Esophagus muscularis mucosa (tissue), 4 donors: ENCODE measurements at places on chromosomes 13 and 19. TPM values are rescaled to one million over a fixed set of nuclear protein-coding genes. Genes with fewer than 3 reads are reported as not detected.
A peak's percentile ranks its signal among the peaks of the same experiment; 100 is the strongest.

- no peaks in the 10 kb centered on the region for H3K4me1 ChIP-seq
- no peak for DNase-seq
Measured at GRCh38 chr13:64377606-64378005, 2852.5 kb downstream of the PCDH9 start.

DNA sequence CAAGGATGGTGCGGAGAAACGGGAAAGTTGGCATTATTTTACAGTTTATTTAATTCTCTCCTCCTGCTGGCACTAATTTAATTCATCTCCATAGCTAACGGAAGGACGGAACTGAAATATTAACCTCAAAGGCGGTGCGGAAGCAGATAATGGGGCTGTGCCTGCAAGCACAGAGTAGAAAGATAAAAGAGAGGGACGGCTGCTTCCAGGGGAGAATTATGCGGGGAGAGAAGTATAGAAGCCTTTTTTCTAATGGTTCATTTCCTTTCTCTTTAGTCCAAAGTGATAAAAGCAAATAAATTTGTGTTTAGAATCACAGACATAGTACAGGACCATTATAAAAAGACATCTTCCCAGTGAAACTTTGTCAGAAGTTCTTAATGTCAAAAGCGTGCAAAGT, 34.5 kb upstream of the UQCRFS1 start:
- peaks cover 20% of the 10 kb centered on the region for H3K4me1 ChIP-seq
- no peak for DNase-seq
- H3K36me3 ChIP-seq, result no peaks in the 10 kb centered on the region
- no peak overlapping the region for H3K27ac ChIP-seq
- H3K4me3 ChIP-seq, result no peak overlapping the region

DNA sequence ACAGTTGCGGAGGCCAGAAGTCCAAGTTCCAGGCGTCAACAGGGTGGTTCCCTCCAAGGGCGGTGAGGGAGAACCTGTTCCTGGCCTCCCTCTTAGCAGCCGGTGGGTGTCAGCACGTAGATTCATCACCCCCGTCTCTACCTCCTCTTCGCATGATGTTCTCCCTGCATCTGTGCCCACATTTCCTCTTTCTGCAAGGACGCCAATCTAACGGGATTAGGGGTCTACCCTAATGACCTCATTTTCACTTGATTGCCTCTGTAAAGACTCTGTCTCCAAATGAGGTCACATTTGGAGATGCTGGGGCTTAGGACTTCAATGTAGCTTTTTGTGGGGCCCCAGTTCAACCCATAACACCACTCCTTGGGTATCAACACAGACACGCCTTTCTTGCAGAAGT, 38.5 kb downstream of the DPF1 start:
- H3K4me3 ChIP-seq, result no peak overlapping the region
- no peaks in the 10 kb centered on the region for H3K27me3 ChIP-seq
- H3K36me3 ChIP-seq, result no peaks in the 10 kb centered on the region
- peaks cover 18% of the 10 kb centered on the region for H3K4me1 ChIP-seq
- H3K27ac ChIP-seq, result no peak overlapping the region
- DNase-seq, result no peak

DNA sequence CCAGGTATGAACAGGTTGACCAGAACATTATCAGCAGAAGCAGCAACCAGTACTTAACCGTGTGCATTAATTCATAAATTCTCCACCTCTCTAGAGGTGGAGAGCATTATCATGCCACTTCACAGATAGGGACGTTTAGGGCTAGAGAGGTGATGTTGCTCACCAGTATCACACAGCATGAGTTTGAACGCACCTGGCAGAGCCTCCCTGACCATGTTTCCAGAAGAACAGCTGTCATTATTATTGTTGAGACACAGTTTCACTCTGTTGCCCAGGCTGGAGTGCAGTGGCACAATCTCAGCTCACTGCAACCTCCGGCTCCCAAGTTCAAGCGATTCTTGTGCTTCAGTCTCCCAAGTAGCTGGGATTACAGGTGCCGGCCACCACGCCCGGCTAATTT, 6.8 kb downstream of the KANK2 start:
- H3K36me3 ChIP-seq, result peaks cover 82% of the 10 kb centered on the region
- DNase-seq, result no peak
- peak overlapping the region; percentile 95 for H3K27ac ChIP-seq
- peak overlapping the region; percentile 66 for H3K4me3 ChIP-seq
- no peaks in the 10 kb centered on the region for H3K27me3 ChIP-seq

GRCh38 chr13:51980908-51981307, 30.3 kb downstream of the ATP7B start:
- peaks cover 7% of the 10 kb centered on the region for H3K4me1 ChIP-seq
- no peaks in the 10 kb centered on the region for H3K36me3 ChIP-seq
- H3K4me3 ChIP-seq, result no peak overlapping the region

DNA sequence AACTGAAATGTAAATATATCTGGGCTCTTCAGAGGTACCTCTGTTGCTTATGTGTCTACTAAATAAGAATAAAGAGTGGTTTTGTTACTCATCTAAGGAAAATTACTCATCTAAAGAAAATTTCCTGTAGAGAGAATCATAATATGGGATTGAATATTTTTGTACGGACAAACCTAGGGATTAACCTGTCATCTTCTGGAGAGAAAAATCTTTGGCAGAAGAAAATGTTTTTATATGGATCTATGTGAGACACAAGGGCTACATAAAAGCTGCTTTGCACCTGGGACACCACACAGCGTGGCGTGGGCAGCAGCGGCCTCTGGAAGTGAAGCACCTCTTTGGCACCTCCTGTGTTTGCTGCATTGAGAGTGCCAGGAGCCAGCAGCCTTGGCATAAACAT, 242.9 kb upstream of the DACH1 start:
- H3K4me1 ChIP-seq, result no peaks in the 10 kb centered on the region
- no peaks in the 10 kb centered on the region for H3K36me3 ChIP-seq
- H3K4me3 ChIP-seq, result no peak overlapping the region
- H3K27me3 ChIP-seq, result no peaks in the 10 kb centered on the region
- no peak for DNase-seq

DNA sequence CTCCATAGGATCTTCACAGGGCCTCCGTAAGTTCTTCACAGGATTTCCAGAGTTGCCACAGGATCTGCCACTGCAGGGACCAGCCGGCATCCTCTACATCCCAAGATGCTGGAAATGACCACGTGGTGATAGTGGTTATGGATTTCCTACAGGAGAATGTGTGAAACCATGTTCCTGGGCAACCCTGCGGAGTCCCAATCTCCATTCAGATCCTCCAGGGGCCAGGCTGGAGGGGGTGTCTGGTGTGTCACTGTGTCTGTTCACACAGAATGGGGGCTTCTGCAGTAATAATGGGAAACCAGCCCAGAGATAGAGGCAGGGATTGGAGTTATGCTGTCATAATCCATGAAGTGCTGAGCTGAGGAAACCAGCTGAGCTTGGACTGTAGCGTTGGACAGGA, 8.6 kb downstream of the LILRA6 start:
- no peak for DNase-seq
- no peaks in the 10 kb centered on the region for H3K36me3 ChIP-seq
- no peak overlapping the region for H3K27ac ChIP-seq
- H3K27me3 ChIP-seq, result peaks cover 33% of the 10 kb centered on the region

DNA sequence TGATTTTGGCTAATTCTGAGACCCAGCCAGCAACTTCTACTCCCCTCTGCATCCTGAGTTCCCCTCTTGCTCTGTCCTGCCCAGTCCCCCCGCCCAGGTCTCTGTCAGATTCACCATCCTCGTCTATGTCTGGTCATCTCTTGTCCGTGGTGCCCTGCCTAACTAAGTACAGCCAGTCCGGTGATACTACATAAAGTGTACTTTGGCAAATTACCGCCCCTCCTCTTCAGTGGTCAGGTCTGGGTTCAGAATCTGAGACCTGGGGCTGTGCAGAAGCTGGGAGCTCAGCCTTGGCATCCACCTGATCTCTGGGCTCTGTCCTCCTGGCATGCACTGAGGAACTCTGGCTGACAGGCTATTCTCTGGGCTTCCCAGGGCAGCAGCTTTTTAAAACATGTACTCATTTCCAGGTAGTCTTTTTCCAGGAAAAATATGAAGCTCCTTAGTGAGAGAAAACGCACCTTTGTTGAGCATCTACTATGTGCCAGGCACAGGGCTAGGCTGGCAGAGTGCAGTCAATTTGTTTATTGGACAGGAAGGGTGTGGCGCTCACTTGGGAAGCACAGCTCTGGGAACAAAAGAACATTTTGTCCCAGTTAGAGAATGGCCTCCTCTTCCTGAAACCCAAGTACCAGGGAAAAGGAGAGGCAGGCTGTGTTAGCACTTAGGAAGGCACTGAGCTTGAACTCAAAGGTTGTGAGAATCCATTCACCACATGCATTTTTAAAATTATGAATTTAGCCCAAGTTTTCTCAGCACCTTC, 88.9 kb downstream of the TSHZ3 start:
- no peaks in the 10 kb centered on the region for H3K36me3 ChIP-seq
- peak; percentile 85 for DNase-seq
- no peak overlapping the region for H3K27ac ChIP-seq
- peaks cover 37% of the 10 kb centered on the region for H3K4me1 ChIP-seq

- H3K27ac ChIP-seq, result no peak overlapping the region
- H3K4me3 ChIP-seq, result no peak overlapping the region
- peaks cover 5% of the 10 kb centered on the region for H3K4me1 ChIP-seq
- DNase-seq, result no peak
- no peaks in the 10 kb centered on the region for H3K27me3 ChIP-seq
- H3K36me3 ChIP-seq, result no peaks in the 10 kb centered on the region
Measured at GRCh38 chr13:30843548-30843947, 62.5 kb upstream of the MEDAG start.

- H3K27me3 ChIP-seq, result no peaks in the 10 kb centered on the region
- no peaks in the 10 kb centered on the region for H3K4me1 ChIP-seq
- DNase-seq, result no peak
- H3K36me3 ChIP-seq, result peaks cover 26% of the 10 kb centered on the region
Measured at GRCh38 chr13:49733181-49733951, 42.1 kb upstream of the EBPL start.

DNA sequence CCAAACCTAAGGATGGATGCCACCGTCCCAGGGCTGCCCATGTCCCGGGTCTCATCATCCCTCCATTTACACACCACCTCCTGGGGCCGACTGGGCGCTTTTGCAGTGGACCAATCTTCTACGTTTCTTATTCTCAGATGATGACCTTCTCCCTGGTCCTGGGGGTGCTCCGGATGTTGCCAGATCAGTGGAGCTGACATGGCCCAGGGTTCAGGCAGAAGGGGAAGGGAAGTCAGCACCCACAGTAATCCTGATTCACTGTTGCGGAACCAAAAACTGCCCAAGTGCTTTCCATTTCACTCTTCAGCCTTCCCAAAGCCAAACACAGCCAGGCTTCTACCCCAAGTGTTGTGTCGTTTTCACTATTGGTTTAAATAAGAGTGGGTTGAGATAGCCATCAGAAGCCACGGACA, 29.8 kb downstream of the RAB20 start:
- peaks cover 19% of the 10 kb centered on the region for H3K4me1 ChIP-seq
- no peaks in the 10 kb centered on the region for H3K36me3 ChIP-seq
- H3K4me3 ChIP-seq, result no peak overlapping the region

DNA sequence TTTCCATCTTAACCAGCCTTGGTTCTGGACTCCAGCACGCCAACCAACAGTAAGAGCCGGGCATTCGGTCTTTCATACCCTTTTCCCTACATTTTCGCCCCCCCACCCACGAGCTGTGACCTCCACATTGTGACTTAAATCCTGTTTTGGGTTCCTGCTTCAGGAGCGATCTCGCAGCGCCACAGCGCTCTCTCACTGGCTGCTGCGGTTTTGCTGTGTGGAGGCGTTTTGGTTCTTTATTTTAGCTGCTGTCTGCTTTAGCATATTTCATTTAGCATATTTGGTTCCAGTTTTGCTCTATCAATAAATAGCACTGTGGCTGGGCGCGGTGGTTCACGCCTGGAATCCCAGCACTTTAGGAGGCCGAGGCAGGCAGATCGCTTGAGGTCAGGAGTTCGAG, 19.5 kb upstream of the SLC39A3 start:
- H3K27me3 ChIP-seq, result no peaks in the 10 kb centered on the region
- peaks cover 95% of the 10 kb centered on the region for H3K36me3 ChIP-seq
- H3K27ac ChIP-seq, result no peak overlapping the region
- H3K4me1 ChIP-seq, result no peaks in the 10 kb centered on the region

DNA sequence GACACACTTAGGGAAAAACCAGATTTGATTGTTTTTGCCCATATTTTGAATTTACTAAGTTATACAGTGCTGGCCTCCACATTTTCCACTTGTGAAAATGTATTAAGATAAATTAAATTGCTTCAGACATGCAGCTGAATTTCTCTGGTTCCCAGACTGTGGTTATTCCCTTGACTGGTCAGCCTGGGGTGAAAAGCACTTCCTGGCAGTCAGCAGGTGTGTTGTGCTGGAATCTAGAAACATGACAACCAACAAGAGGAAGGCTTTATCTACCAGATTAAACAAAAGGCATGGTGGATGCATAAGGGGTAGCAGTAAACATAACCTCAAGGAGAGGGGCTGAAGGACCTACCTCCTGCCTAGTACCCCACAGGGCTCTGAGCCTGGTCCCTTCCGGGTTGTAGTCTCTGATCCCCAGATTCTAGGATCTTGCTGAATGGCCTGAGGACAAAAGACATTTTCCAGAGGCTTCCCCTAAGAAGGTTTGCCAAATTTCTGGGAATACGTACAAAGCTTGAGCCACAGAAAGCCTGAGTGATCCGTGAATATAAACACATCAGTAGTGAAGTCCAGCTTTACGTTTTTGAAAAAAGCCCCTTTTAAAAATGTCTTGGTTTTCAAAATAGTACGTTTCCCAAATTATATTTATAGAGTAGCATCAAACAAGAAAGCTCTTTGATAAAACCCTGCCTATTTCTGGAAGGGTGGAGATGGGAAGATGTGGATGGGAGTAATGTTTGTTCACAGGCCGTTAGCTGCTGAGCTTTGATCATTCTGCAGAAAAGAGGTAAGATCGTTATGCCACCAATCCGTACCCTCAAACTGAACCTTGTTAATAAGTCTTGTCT, 133.4 kb downstream of the LACC1 start:
- peaks cover 27% of the 10 kb centered on the region for H3K4me1 ChIP-seq
- H3K27me3 ChIP-seq, result no peaks in the 10 kb centered on the region
- no peak for DNase-seq
- H3K36me3 ChIP-seq, result no peaks in the 10 kb centered on the region
- H3K27ac ChIP-seq, result peak overlapping the region; percentile 13

DHX34 gene
- 12.1 TPM for total RNA-seq

MEIS3 gene
- 33.2 TPM for total RNA-seq

FAAP24 gene
- 1.2 TPM for total RNA-seq

IGFL3 gene
- total RNA-seq, result not detected

CAPN12 gene
- 1.7 TPM for total RNA-seq

ENOX1 gene
- 13.2 TPM for total RNA-seq

KCNRG gene
- total RNA-seq, result 2.7 TPM

ZNF439 gene
- 7.6 TPM for total RNA-seq

PSPN gene
- total RNA-seq, result 2.5 TPM

PODNL1 gene
- total RNA-seq, result 0.66 TPM

KCTD12 gene
- total RNA-seq, result 134 TPM

ISYNA1 gene
- total RNA-seq, result 38.9 TPM

ZNF112 gene
- total RNA-seq, result 6.6 TPM

CEACAM4 gene
- total RNA-seq, result 1.4 TPM
